ENCODE measurements at places on chromosomes 6 and 20. TPM values are rescaled to one million over a fixed set of nuclear protein-coding genes. Genes with fewer than 3 reads are reported as not detected.

Gene EEF1A2
- total RNA-seq = 9.9 TPM

Gene MYT1
- not detected for total RNA-seq

Gene NFATC2
- 0.12 TPM for total RNA-seq

Gene ACSS1
- 0.83 TPM for total RNA-seq

Gene C6orf132
- total RNA-seq = 31.9 TPM

Gene TNF
- total RNA-seq = not detected

Gene ADTRP
- total RNA-seq = 25.3 TPM

Gene KCNQ2
- total RNA-seq = not detected

Gene TBXT
- total RNA-seq = not detected
